ENCODE measurements at places on chromosomes 11 and 22.

- no peak for DNase-seq
Measured at GRCh38 chr22:44159221-44159620, 21.5 kb upstream of the PARVG start.

DNA sequence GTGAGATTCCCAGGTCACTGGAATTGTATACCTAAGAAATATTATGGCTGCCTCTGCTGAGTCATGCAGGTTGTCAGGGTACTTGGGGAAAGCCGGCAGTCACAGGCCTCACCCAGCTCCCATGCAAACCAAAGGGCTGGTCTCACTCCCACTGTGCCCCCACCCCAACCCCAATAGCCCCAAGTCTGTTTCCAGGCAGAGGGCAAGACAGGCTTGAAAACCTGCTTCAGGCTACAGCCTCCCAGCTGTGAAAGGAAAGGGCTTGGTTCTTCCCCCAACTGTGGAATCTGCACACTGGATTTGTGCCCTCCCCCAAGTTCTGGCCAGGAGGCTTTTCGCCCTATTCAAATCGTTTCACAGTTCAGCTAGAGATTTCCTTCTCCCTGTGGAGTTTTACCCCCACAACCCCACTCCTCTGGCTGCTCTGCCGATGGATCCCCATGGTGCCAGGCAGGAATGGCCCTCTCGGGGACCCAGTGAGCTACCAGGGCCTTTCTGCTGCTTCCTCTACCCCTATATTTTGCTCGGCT is 37.0 kb upstream of the ABTB2 start:
- DNase-seq: no peak

- DNase-seq: no peak
Measured at GRCh38 chr22:40486962-40487602, 116.7 kb downstream of the SGSM3 start.

DNA sequence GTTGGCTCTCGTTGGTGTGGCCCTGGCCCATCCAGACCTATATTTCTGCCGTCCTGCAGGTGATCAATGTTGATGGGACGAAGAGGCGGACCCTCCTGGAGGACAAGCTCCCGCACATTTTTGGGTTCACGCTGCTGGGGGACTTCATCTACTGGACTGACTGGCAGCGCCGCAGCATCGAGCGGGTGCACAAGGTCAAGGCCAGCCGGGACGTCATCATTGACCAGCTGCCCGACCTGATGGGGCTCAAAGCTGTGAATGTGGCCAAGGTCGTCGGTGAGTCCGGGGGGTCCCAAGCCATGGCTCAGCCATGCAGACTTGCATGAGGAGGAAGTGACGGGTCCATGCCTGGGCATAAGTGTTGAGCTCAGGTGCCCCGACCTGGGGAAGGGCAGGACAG is 57.1 kb upstream of the PPP6R3 start:
- DNase-seq: no peak

- DNase-seq: no peak
Measured at GRCh38 chr11:27464289-27464696, 8.3 kb downstream of the LGR4 start.

GRCh38 chr22:40726514-40726913 is 47.2 kb downstream of the MCHR1 start:
- DNase-seq: no peak

- DNase-seq: no peak
Measured at GRCh38 chr11:75184757-75185425, 34.0 kb downstream of the SLCO2B1 start.

Measured in SW 1271 (cell line).